Activated CD8-positive, alpha-beta memory T cell treated with anti-CD3 and anti-CD28 coated beads for 1 hour (primary cell): ENCODE measurements at places on chromosomes 3 and 15.
A peak's percentile ranks its signal among the peaks of the same experiment; 100 is the strongest.

- no peak for DNase-seq
Observed at GRCh38 chr3:141738891-141739363, 829 bp downstream of the RNF7 start.

- no peak for DNase-seq
Observed at GRCh38 chr3:124873226-124873625, 13.9 kb downstream of the ITGB5 start.

GRCh38 chr15:25775317-25775912 lies 87.7 kb downstream of the ATP10A start:
- DNase-seq: no peak

GRCh38 chr3:149085828-149086231 lies 503 bp downstream of the HLTF start:
- DNase-seq: no peak

GRCh38 chr3:57805674-57806073 lies 49.6 kb downstream of the SLMAP start:
- DNase-seq: no peak

DNA sequence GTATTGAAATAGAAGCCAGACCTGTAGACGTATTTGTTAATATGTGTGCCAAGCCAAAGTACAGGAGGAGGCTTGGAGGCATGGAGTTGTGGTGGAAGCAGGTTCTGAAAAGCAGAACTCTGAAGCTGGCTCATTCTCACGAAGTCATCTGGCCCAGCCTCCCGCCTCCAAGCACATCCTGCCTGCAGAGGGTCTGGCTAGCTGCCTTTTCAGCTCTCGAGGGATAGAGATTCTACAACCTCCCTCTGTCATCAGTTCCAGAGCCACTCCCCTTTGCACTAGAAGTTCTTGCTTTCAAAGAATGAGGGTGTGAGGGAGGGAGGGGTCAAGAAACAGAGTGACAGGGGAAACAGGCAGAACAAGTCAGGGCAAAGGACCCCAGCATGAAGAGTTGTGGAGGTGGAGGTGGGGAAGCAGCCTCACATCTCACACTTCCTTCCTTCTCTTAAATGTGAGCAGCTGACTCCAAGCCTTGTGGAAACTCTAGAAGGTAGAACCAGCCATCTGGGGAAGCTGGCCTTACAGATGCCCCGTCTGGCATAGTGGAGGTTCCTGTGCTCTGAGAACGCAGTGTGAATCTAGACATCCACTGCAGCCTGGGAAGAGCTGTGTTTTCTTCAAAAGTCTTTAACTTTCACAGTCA lies 95.3 kb downstream of the SLC49A4 start:
- DNase-seq: no peak

GRCh38 chr15:48411971-48412591 lies 80.9 kb downstream of the DUT start:
- DNase-seq: no peak

DNA sequence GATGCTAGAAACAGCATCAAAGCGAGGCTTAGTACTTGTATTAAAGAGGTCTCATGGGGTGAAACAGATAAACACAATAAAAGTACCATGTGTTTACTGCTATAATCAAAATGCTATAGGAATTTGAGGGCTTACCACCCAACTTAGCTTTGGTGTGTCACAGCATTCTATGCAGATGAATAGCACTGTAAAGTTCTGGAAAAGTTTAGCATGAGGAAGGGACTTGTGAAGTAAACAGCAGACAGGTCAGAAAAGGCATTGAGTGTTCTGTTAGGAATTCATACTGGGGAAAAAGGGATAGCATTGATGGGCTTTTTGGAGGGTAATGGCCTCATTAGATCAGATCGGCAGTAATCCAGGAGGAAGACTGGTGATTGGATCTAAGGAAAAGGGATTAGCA lies 505.3 kb downstream of the NLGN1 start:
- DNase-seq: no peak

GRCh38 chr3:138125548-138126221 lies 6.5 kb downstream of the A4GNT start:
- no peak for DNase-seq

GRCh38 chr3:82222401-82222800 lies 461.0 kb upstream of the GBE1 start:
- DNase-seq: no peak

DNA sequence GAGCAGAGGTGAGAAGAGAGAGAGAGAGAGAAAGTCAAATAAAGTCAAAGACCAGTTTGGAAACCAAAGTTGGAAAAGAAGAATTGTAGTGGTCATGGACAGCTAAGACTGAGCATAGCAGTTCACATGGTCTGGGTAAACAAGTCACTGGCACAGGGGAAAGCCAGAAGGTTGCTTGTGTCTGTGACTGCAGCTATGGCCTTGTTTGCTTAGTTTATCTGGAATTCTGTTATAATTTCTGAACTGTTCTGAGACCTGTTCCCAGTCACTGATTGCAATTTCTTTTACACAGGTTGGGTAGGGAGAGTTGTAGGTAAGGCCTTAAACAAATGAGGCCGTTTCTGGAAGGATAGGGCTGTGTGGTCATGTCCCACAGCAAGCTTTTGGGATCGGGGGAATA lies 43.4 kb upstream of the MYZAP start:
- DNase-seq: no peak

DNA sequence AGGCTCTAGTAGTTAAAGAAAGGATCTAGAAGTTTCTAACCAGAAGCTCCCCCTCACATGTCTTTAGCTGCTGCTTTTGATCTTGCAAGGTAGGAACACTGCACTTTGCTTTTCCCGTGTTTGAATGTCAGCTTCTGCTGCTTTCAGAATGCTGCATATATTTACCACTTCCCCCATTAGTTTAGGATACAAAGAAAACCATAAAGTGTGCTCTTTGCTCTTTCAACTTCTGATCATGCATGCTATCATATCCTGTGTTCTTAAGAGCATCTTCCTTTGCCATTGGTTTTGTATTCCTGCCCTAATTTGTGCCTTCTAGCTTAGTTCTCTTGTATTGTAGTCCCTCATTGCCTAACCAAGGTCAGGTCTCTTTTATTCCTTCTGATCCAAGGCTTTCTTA lies 43.3 kb downstream of the ZNF609 start:
- DNase-seq: no peak

DNA sequence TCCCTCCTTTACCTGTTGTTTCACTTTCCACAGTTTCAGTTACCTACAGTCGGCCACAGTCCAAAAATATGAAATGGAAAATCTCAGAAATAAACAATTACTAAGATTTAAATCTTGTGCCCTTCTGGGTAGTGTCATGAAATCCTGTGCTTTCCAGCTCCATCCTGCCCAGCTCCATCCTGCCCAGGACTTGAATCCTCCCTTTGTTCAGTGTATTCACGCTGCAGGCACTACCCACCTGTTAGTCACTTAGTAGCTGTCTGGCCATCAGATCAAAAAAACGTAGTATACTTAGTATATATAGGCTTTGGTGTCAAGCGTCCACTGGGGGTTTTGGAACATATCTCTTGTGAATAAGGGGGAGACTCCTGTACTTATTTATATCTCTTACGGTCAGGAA lies 329.0 kb upstream of the SEMA6D start:
- no peak for DNase-seq

- no peak for DNase-seq
Observed at GRCh38 chr3:127889976-127890650, 24.9 kb upstream of the KBTBD12 start.

DNA sequence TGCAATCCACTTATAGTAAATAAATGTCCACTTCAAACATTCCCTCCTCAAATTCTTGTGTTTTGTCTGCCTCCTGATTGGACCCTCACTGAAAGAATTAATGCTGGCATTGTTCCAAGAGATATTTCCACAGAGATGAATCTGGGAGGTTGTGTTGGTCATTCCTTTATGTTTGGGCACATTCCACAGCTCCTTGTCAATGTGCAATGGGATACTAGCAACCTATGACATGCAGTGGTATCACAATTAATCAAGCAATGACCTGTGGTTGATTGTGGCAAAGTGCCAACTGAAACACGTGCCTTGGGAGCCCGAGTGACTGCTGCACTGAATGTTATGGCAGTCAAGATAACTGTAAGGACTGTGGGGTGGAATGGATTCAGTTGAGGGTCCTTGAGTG lies 55.0 kb upstream of the SNRPN start:
- no peak for DNase-seq

- no peak for DNase-seq
Observed at GRCh38 chr3:190989218-190989617, 126.7 kb upstream of the GMNC start.

DNA sequence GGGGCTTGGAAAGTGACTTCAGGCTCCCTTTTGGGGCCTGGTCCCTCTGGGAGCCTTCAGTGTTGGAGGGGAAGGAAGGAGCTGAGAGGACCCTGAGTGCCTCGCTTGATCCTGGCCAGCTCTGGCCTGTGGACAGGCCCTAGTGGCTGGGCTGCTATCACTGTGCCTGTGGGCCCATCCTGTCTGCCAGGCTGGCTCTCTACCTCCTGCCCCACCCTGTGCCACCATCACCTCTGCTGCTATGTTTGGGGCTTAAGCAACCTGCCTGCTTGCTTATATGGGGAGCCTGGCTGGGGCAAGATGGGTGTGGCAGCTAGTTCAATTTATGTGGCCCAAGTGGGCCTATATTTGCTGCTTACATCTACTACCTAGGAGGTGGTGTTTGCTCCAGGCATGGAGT lies 7.1 kb downstream of the TEX264 start:
- no peak for DNase-seq

DNA sequence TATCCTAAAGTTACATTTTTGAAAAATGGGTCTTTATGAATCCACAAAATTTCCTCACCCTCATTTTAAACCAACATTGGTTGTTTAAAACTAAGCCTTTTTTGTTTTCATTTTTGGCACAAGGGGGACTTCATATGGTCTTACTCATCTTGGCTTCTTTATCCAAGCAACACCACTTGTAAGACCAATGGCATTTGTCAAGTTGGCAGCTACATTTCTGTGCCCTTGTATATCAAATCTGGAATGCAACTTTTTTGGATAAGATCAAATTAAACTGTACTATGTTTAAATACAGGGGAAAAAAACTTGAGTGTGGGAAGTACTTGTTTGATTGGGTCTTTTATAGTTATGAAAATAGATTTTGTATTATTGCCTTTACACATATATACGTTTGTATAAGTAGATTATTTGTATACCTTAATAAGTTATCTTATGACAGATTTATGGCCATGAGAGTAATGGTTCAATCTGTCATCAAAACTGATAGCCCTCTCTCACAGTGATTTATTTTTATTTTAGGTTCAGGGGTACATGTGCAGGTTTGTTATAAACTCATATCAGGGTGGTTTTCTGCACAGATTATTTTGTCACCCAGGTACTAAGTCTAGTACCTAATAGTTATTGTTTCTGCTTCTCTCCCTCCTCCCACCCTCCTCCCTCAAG lies 43.4 kb downstream of the GPR160 start:
- DNase-seq: no peak

GRCh38 chr15:57090496-57090859 lies 172.0 kb downstream of the TCF12 start:
- DNase-seq: no peak

GRCh38 chr15:45641374-45641781 lies 6.5 kb downstream of the SQOR start:
- no peak for DNase-seq

DNA sequence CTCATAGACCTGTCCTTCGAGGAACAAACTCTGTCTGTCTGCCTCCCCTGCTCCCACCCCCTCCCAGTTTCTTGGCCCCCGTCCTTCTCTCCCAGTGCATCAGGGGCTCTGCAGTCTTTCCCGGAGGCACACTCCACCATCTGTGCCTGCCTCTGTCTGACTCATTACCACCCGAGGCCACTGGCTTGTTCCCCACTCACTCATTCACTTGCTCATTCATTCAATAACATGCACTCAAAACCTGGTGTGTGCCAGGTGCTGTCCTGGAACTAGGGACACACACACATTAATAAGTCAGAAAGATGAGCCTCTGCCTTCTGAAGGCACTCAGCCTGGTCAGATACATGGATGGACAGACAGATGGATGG lies 12.4 kb downstream of the AMIGO3 start:
- no peak for DNase-seq

GRCh38 chr3:67791620-67792019 lies 137.2 kb upstream of the SUCLG2 start:
- DNase-seq: no peak

DNA sequence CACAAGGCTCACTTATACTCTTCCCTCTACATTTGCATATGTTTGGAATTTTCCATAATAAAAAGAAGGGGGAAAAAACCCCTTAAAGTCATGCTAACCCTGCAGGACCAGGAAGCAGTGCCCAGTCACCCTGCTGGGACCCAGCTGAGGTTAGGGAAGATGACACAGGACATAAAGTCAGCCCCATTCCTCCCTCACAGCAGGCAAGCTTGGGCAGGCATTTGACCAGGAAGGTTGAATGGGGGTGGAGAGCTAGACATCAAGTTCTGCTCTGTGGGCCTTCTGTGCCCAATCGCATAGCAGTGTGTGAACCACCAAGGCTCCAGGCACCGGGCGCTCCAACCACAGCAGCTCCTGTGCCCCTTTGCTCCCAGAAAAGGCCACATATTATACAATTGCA lies 7.1 kb upstream of the HDAC11 start:
- no peak for DNase-seq

DNA sequence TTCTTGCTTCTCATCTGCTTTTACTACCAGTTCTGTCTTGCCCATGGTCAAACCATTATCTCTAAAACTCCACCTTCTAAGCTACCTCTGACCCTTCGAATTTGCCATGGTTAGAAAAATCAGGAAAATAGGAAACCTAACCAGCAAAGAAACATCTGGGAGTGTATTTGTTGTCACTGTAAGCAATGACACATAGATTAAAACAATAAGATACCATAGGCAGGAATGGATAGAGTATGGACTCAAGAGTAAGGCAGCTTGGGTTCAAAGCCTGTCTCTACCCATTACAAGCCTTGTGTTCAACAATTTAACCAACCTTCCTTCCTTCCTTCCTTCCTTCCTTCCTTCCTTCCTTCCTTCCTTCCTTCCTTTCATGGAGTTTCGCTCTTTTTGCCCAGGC lies 34.9 kb downstream of the CRTC3 start:
- DNase-seq: no peak

DNA sequence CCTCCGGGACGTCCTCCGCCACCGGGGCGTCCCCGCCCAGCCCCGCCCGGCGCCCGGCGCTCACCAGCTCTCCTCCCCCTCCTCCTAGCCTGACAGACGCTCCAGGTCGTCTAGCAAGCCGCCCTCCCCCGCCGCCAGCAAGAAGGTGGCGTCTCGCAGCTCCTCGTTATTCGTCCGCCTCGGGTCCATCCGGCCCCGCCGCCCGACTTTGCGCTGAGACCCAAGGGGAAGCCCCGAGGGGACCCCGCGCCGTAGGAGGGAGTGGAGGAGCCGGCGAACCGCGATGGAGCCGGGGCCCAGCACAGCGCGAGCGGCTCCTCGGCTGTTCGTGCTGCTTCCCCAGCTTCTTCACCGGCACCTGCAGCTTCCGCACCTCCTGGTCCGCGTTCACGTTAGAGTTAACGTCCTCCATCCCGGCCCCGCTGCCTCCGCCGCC lies 26.3 kb upstream of the MTHFS start:
- peak; percentile 47 for DNase-seq

- no peak for DNase-seq
Observed at GRCh38 chr15:31034152-31034551, 42.7 kb upstream of the MTMR10 start.
